Hindlimb muscle (tissue), 1 donor: ENCODE measurements at places on chromosomes 6 and 20.

DNA sequence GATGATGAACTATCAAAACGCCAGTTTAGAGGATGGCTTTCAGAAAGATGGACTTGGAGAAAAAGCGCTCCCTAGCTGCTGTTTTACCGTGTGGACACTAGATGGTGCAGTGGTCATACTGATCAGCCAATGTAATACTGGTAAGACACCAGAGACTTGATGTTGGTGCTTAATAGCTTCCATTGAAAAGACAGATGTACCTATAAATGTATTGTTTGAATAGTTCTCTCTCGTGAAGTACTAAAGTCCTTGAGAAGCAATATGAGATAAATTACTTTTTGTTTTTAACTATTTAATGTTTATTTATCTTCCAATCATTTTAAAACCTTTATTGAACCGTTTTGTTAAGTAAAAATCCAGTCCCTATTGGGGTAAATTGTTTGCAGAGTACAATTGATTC is 63.9 kb upstream of the FUCA2 start:
- peak; percentile 85 for DNase-seq

GRCh38 chr20:52738081-52738480 is 234.1 kb upstream of the TSHZ2 start:
- no peak for DNase-seq

DNA sequence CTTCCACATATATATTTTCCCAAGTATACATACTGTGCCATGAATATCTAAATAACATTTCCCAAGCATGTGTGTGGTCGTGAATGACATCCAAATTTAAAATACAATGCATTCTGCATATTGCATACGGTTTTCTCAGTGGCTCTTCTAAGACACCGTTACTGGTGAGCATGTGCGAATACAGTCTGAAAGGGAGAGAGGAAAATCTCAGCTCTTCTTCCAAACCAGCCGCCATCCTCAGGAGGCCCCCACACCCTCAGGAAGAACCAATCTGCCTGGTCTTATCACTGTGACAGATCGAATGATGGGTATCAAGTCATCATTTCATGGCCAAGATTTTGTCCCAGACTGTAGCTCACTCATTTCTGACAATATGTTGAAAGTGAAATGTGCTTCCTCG is 50.7 kb downstream of the ADAT2 start:
- DNase-seq: no peak

- DNase-seq: no peak
Observed at GRCh38 chr6:3284436-3284876, 25.7 kb downstream of the PSMG4 start.

DNA sequence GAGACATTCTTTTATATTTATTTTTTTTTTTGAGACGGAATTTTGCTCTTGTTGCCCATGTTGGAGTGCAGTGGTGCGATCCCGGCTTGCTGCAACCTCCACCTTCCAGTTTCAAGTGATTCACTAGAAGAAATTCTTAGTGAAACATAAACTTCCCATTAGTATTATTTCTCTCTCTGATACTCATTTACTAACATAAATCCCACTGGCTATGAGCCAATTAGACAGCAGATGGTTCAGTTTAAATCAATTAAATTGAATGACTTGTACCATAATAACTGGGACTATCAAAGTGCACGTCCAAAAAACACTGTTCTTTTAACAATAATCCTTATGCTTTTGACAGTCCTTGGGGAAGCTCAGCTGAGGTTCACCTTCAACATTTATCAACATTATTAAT is 111.2 kb upstream of the PTCHD4 start:
- no peak for DNase-seq
